ENCODE measurements at places on chromosomes 11 and 22. TPM values are rescaled to one million over a fixed set of nuclear protein-coding genes. Genes with fewer than 3 reads are reported as not detected.

The GRAP2 gene
- total RNA-seq, result 56.4 TPM

The TRIM51 gene
- total RNA-seq, result not detected

The CEND1 gene
- total RNA-seq, result 1.6 TPM

The AMPD3 gene
- total RNA-seq, result 21.6 TPM

The OR4A16 gene
- total RNA-seq, result not detected

The MMP11 gene
- 0.46 TPM for total RNA-seq

The GUCY1A2 gene
- not detected for total RNA-seq

The HIC2 gene
- 4.3 TPM for total RNA-seq

The FOLH1 gene
- total RNA-seq, result not detected

The PATE2 gene
- not detected for total RNA-seq

The OR6A2 gene
- not detected for total RNA-seq

Data from activated T-cell treated with anti-CD3 and anti-CD28 coated beads, Interleukin-2, amount 50 U/mL, for 72 hours (primary cell).